ENCODE measurements at places on chromosomes 13 and 19.
A peak's percentile ranks its signal among the peaks of the same experiment; 100 is the strongest.

GRCh38 chr13:87677043-87677495 lies 5.9 kb downstream of the SLITRK5 start:
- no peak for DNase-seq

GRCh38 chr19:16026756-16027155 lies 49.5 kb upstream of the TPM4 start:
- DNase-seq, result no peak

- DNase-seq, result no peak
Measured at GRCh38 chr13:48231080-48231479, 1.9 kb upstream of the ITM2B start.

- no peak for DNase-seq
Measured at GRCh38 chr19:21748088-21748487, 19.3 kb downstream of the ZNF100 start.

DNA sequence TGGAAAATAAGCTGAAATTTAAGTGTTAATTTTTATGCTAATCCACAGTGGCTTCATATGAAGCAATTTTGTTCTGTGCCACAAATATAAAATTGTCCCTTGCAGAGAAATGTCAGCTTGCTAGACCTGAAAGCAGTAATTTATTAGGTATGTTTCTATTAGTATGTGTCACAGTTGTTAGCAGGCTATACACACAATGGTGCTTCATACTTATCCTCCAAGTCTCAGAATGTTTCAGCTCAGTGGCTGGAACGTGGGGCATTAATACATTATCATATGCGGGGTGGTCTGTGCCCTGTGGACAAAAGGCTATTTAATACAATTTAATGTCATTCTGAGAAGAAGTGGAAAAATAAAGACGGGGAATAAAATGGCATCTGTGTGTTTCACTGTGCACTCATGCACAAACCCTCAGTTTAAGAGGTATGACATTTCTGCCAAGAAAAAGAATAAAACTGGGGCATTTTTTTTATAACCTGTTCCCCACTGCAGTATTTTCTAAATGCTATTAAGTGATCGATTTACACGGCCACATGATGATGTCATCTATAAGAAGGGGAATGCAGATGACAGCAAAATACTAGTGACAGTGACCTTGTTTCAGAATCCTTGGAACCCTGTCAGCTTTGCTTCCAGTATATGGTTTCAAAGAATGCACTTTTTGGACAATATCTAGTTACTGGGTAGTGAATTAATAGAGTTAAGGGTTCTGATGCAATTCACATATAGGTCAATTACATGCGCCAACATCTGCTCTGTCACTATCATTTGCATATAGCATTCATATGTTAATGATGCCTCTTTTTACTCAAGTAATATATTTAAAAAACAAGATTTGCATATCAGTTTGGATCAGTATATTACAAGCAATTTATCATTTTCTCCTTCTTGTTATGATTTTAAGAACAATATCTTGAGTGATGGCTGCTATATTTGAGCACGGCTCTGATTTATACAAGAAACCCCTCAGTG lies 21.2 kb upstream of the ZNF536 start:
- no peak for DNase-seq

DNA sequence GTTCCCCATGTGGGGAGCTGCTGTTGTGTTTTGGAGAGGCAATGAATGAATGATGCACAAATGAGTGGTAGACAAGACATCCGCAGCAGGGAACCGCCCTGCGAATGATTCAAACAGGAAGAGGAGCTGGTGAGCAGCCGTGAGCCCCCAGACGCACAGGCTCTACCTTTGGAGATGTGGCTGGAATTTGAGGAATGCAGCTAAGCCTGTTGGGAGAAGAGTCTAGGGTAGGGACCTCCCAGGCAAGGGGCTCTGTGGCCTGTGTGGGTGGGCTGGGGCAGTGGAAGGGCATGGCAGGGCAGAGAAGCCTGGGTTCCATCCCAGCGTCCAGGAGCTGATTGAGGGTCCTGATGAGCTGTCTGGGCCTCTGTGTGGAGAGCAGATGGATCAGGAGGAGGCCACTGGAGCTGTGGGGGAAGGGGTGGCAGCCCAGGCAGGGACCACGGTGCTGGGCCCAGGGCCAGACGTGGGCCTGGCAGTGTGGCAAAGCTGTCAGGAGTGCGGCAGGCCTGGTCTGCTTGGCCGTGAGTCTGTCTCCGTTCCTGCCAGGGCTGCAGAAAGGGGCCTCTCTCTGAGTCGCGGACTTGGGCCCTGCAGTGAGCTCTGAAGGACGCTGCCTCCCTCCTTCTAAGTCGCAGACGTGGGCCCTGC lies 41.8 kb upstream of the DCUN1D2 start:
- DNase-seq, result no peak

- DNase-seq, result peak; percentile 52
Measured at GRCh38 chr13:110017379-110017778, 231.0 kb upstream of the IRS2 start.

DNA sequence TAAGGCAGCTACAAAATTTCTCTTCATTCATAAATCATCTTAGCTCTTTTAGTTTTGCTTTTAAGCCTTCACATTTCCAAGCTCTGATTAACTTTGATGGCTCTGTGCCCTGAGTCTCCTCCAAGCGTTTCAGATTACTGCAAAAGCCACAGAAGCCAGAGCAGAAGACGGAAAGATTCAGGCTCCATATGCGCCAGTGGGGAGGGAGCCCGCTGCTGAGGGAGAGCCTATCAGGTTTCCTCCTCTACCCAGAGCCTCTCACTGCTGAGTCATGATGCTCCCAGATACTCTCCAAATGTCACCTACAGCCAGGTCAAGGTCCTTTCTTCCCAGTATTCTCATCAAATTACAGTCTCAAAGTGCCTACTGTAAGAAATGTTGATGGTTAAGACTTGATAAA lies 193.6 kb downstream of the RAP2A start:
- peak; percentile 19 for DNase-seq

GRCh38 chr13:33519561-33520467 lies 234.3 kb upstream of the STARD13 start:
- DNase-seq, result no peak

DNA sequence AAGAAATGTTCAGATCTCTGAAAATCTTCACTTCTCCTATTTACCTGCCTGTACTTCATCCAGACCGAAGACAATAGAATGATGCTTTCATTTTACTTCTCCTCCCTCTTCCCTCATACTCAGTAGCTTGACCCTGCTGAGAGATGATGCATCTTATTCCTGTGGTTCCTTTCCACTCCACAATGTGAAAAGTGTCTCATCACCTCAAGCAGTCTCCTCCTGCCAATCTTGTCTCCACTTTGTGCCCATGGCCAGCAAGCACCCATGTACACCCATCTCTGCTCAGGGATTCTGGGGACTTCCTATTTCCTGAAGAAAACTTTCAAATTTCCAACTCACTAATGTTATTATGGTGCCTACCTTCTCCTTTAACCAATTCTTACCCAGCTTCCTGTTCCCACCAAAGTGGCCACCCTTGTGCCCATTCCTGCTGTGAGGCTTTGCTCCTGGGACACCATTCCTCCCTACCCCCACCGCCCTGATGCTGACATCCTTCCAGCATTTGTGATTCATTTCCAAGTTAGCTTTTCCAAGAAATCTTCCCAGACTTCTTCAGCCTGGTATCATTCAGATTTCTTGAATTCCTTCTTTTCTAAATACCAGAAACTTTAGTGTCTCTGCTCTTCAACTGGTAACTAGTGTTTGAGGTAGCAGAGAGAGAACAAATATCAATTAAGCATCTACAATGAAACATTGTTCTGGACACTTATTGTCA lies 212.5 kb downstream of the POSTN start:
- no peak for DNase-seq

DNA sequence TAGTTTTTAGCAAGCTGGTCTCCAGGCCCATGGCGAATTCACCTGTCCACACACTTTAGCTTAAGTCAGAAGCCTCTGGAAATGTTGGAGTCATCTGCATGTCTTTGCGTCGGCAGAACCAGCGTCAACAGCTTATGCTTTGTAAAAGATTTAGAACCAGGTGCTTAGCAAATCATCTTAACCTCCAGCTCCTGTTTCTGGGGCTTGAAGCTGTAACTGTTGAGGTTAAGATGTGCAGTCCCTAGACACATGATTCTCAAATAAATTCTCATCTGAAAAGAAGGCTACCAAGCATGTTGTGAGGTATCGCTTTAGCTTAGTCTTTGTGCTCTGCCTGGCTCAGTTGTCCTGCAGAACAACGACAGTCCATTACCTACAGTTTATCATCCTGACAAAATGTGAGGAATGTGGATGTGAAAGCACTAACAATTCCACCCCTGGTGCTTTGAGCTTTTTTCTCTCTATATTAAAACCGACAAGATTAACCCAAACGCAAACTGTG lies 4.4 kb downstream of the EFNB2 start:
- peak; percentile 37 for DNase-seq

- DNase-seq, result no peak
Measured at GRCh38 chr13:113110048-113110851, 4.7 kb downstream of the F7 start.

GRCh38 chr13:97798171-97798821 lies 155.2 kb upstream of the IPO5 start:
- DNase-seq, result no peak

DNA sequence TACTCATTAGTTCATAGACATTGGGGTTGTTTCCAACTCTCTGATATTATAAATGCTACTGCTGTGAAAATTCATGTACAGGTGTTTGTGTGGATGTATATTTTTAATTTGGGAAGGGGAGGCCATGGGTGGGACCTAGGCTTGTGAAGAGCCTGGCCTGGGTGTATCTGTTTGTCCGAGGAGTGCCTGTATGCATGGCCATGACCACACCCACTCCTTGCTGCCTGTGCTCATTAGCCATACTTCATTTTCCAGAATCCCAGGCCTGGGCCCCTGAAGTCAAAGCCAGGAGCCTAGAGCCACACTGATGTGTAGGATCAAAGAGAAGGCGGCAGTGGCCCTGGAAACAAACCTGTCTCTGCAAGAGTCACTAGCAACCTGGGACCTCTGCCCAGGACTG lies 10.4 kb downstream of the ERVK3-1 start:
- DNase-seq, result no peak

- DNase-seq, result no peak
Measured at GRCh38 chr13:70430256-70430655, 322.0 kb upstream of the KLHL1 start.

GRCh38 chr19:55858969-55859368 lies 22.6 kb downstream of the NLRP4 start:
- no peak for DNase-seq

- no peak for DNase-seq
Measured at GRCh38 chr13:35966024-35966423, 165.2 kb downstream of the DCLK1 start.

DNA sequence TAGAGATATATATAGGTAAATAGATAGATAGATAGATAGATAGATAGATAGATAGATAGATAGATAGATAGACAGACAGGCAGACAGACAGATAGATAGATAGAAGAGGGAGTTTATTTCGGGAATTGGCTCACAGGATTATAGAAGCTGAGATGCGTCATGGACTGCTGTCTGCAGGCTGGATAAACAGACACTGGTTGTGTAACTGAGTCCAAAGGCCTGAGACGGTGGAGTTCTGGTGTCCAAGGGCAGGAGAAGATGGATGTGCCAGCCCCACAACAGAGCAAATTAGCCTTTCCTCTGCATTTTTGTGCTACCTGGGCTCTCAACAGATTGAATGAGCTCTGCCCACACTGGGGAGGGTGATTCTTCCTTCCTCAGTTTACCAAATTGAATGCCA lies 2.7 kb downstream of the CYP4F3 start:
- no peak for DNase-seq

DNA sequence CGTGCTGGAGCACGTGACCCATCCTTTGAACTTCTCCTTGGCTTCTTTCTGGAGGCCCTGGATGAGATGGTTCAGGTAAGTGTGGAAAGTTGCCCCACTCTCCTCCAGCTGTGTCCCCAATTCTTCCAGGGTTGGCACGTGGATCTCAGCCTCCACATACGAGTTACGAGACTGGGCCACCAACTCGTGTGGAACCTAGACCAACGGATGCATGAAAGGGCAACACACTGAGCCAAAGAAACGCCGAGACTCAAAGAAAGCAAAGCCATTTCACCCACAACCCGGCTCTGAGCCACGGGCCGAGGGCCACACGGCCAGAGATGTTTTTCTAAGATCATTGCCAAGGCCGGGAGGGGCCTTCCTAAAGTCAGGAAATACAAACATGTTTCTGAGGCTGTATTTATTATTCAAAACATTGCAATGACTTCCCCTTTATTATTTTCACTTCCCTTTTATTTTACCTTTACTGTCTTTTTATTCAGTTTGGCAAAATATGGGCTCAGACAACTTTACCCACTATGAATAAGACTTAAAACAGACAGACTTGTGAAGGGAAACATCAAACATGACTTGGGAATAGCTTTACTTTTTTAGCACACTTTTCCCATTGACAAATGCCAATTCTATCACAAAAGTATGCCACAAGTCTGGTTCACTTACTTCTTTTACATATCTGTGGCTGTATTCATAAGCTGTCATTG lies 94.6 kb downstream of the KL start:
- no peak for DNase-seq

GRCh38 chr19:31591258-31591657 lies 242.0 kb upstream of the TSHZ3 start:
- DNase-seq, result no peak

DNA sequence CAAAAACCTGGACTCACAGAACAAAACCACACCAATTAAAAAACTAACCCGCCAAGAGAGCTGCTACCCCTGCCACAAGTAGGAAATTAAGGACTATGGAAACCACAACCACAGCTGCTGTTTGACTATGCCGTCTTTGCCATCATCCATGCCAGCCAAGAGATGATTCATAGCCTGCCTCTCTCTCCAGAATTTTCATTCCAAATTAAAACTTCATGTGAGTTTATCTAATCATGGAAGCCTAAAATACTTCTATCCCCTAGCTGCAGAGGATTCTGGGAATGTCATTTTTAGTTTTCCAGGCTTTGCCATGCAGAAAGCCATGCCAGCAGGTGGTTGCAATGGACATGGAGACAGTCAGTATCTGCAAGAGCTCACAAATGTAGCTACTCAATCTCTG lies 27.6 kb upstream of the GTF2F2 start:
- DNase-seq, result no peak

DNA sequence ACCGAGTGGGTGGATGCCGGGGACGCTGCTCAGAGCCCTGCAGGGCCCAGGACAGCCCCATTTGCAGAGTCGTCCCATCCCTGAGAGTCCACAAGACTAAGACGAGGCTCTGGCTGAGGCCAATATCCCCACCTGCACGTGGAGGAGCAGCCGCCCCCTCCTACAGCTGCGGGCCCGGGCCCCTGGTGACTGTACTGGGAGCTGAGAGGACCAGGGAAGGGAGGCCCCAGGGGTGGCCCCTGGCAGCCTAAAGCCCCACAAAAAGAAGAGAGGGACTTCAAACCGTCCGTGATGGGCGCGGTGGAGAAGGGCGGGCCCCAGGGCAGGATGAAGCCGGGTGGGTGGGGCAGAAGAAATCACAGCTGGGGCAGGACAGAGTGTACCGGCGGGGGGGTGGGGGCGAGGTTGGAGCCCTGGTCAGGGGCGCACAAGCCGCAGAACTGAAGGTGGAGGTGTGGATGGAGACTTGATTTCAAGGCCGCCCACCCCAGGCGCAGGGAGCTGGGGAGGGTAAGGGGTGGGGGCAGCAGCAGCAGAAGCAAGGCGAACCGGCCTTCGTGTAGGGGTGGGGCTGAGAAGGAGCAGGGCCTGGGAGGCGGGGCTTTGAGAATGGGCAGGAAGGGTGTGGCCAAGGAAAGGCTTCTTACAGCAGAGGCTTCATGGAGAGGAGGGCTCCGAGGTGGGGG lies 12.9 kb downstream of the CFD start:
- peak; percentile 69 for DNase-seq

- no peak for DNase-seq
Measured at GRCh38 chr19:22607653-22608430, 26.3 kb upstream of the ZNF492 start.

GRCh38 chr13:79581870-79582315 lies 100.9 kb downstream of the NDFIP2 start:
- no peak for DNase-seq

GRCh38 chr19:3766520-3766919 lies 4.0 kb downstream of the MRPL54 start:
- no peak for DNase-seq
